ENCODE measurements at places on chromosomes 11 and 22.

DNA sequence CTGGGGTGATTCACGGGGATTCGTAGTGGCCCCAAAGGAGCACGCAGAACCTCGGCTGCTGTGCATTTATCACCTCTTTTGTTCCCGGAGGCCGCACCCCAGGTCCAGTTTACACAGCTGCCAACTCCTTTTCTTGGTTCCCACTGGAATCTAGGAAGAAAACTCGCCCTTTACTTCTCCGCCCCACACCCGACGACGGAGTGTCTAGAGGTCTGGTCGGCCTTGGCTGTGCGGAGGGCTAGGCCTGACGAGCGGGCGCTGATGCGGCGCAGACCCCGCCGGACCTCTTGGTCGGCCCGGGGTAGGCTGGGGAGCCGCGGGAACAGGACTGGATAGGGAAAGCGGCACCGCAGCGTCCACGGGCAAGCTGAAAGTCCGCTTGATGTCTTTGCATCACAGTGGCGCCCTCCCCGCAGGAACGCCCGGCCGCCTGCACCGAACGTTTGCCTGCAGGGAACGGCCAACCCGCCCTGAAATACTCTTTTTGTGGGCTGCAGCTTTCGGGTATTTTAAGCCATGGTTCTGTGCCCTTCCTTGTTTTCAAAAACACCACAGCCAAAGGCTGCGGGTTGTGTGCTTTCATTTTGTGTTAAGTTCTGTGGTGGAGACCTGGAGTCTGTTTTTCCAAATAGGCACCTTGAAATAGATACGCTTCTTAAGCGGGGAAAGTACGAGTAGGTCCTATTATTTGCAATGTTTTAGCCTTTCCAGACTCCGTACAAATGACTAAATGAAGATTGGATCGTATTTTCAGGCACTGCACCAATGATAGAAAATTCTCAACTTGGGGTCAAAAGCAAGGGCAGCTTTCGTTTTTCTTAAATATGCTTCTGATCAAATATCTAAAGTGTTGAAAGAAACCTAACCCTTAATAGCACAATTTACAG is 829 bp upstream of the ZBED5 start:
- DNase-seq, result peak; percentile 77

- no peak for DNase-seq
Measured at GRCh38 chr11:11982975-11983374, 25.5 kb downstream of the DKK3 start.

- DNase-seq, result no peak
Measured at GRCh38 chr11:30045921-30046577, 29.2 kb upstream of the KCNA4 start.

GRCh38 chr11:36354221-36355003 is 58.3 kb downstream of the PRR5L start:
- no peak for DNase-seq

- DNase-seq, result no peak
Measured at GRCh38 chr11:133677387-133677786, 145.1 kb upstream of the OPCML start.

- DNase-seq, result peak; percentile 90
Measured at GRCh38 chr11:119709638-119710346, 19.2 kb downstream of the NECTIN1 start.

DNA sequence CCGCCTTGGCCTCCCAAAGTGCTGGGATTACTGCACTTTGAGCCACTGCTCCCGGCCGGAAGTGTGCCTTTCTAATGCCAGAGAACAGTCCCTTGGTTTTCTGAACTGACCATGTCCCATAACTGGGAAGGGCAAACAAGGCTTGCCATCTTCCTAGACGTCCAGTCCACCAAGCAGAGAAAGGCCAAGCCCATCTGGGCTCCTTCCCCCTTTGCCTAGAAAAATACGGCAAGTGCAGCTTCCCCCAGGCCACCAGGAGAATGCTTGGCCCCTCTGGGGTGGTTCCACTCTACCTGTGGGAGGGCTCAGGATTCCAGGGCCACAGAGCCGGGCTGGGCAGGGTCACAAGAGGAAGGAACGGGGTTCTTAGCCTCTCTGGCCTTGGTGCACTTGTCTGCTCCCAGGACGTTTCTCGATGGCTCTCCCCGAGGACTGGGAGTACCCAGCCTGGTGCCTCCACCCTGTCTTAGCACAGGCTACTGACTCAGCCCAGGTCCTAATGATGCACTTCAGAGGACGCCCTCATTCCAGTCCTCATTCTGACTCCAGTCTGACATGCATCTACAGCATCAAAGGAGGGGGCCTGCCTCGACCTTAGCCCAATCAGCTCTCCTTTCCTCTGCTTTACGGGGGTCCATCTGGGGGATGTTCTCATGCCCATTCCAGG is 1.2 kb downstream of the USP2 start:
- no peak for DNase-seq

DNA sequence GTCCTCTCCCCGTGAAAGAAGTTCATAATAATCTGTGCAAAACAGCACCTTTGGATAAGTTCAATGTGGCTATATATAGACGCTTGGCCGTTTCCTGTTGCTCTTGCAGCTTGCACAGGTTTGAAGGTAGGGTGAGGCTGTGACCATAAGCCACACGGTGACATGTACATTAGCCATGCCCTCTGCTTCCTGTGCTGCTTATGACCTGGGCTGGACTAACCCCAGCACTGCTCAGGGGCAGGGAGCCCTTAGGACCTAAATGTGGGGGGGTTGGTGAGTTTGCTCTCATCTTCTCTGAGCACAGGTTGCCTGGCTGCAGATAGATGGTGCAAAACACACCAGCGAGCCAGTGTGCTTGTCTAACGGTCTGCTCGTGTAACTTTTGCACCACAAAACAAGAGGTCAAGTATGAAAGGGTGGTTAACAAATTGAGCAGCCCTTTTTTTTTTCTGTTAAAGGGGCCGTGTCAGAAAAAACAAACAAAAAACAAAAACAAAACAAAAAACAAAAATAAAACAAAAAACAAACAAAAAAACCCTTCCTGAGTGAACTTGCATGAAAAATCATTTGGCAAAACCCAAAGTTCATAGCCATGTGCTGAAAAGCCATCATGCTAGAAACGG is 37.3 kb downstream of the FLI1 start:
- DNase-seq, result no peak

- no peak for DNase-seq
Measured at GRCh38 chr22:48517039-48518030, 1310.3 kb downstream of the BRD1 start.

DNA sequence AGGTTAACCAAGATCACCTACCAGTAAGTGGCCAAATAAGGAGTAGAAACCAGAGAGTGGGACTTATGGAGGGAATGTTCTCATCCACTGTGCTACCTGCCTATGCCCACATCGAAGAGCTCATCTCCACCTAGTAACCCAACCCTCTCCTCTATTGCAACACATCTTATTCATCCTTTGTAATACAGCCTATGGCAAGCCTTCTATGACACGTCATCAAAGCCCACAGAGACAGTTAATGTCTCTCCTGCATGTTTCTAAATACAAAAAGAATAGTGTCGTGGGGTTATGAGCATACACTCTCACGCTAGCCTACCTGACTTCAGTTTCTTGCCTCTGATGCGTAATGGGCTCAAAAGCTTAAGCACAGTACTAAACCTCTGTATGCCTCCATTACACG is 1158.1 kb upstream of the TENM4 start:
- no peak for DNase-seq

DNA sequence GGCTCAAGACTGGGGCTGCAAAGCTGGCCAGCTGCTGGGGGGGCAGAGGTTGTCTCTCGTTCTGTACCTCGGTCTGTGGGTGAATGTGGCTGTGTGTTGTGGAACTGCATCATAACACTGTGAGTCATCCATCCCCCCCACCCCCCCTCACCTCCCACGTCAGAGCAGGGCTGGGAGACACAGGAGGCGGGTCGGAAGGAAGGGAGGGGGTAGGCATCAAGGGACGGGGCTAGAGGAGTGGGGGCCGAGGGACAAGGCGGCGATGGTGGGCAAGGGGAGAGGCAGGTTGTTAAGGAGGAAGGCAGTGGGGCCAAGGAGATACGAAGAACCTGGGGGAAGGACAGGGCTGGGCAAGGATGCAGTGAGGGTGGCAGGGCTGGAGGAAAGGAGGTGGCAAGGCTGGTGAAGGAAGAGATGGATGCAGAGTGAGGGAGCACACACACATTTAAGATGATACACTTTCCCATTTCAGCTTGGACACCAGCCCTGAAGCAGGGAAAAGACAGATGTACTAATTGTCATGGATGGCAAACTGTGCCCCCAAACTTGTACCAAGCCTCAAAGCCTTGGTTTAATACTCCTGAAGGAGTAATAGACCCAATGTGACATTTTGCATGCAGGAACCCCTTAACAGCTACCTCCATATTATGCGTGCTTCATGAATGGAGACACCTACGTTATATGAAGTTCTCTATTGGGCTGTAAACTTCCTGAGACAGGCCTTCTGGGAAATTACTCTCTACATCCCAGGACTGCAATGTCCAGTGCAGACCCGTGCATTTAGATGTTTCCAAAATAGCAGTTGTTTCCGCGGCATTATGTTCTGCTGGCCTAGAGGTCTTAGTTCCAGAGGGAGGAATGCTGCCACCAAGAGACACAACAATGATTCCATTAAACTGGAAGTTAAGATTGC is at the start of gene YPEL4:
Gene YPEL4, minus strand, starts transcription at position 87 of the 913 bp plus-strand sequence. CDS start 2,805 bp downstream, outside the sequence.
- DNase-seq, result peak; percentile 85

DNA sequence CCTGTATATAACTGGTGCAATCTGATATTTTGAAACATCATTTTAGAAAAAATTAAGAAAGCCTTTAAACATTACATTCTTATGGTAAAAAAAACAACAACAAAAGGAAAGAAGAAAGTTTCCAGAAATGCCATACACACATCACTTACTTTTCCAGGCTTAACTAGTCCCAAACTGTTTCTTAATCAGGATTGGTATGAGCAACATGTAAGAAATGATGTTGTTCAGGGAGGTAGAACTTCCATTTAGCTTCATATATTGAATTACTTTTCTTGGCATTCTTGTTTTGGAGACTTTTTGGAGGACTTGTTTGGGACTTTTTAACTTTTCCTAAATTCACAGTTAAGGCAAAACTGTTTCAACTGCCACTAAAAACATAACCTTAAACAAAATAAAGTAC is 791.5 kb downstream of the METTL15 start:
- no peak for DNase-seq

GRCh38 chr11:44036811-44037657 is 10.7 kb upstream of the ACCSL start:
- DNase-seq, result peak; percentile 85

DNA sequence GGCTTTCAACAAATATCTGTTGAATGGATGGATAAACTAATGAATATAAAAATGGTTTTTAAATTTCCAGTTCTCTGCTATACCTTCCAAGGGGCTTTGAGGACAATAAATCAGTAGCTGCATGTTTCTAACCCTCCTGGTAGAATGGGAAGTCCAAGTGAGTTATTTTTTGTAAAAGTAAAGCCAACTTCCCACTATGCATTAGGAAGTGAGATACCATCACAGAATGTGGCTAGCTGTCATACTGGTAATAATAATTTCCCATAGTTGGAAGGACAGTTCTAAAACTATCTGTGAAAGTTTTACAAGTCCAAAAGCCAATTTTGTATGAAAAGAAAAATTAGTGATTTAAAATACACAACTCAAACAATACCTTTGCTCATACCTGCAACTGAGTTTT is 50.0 kb downstream of the TMEM123 start:
- peak; percentile 36 for DNase-seq

GRCh38 chr11:12121517-12121916 is 11.1 kb downstream of the MICAL2 start:
- no peak for DNase-seq

DNA sequence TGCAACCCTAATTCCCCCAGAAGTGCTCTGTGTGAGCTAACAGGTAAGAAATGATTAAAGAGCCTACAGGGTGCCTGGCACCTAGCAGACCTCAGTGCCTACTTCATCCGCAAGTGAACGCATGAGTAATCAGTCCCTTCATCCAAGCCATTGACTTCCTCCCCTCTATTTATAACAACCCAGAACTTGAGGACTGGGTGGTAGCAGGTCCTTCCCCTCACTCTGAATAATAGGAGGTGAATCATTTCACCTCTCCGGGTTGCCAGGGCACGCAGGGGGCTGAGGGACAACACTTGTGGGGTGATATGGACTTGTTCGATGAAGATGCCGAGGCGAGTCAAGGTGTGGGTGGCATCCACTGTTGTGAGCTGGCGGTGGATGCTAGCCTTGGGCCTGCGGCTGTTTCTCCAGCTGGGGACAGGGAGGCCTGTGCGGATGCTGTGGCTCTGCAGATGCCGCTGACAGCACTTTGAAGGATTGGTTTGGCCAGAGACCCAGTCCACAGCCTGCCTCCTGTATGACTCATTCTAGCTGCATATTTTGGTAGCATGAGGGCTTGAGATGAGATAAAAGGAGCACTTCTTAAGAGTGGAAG is 11.7 kb upstream of the SORL1-AS1 start:
- peak; percentile 90 for DNase-seq

- DNase-seq, result peak; percentile 54
Measured at GRCh38 chr11:65663639-65664200, 1.0 kb upstream of the RELA start.

GRCh38 chr22:19067696-19068348 is 54.4 kb downstream of the DGCR2 start:
- DNase-seq, result no peak

GRCh38 chr11:10304495-10305261 is at the start of gene ADM:
TSS of gene ADM (plus strand) at chr11:10305073. CDS start at chr11:10305701, 628 bp downstream.
- peak; percentile 72 for DNase-seq

DNA sequence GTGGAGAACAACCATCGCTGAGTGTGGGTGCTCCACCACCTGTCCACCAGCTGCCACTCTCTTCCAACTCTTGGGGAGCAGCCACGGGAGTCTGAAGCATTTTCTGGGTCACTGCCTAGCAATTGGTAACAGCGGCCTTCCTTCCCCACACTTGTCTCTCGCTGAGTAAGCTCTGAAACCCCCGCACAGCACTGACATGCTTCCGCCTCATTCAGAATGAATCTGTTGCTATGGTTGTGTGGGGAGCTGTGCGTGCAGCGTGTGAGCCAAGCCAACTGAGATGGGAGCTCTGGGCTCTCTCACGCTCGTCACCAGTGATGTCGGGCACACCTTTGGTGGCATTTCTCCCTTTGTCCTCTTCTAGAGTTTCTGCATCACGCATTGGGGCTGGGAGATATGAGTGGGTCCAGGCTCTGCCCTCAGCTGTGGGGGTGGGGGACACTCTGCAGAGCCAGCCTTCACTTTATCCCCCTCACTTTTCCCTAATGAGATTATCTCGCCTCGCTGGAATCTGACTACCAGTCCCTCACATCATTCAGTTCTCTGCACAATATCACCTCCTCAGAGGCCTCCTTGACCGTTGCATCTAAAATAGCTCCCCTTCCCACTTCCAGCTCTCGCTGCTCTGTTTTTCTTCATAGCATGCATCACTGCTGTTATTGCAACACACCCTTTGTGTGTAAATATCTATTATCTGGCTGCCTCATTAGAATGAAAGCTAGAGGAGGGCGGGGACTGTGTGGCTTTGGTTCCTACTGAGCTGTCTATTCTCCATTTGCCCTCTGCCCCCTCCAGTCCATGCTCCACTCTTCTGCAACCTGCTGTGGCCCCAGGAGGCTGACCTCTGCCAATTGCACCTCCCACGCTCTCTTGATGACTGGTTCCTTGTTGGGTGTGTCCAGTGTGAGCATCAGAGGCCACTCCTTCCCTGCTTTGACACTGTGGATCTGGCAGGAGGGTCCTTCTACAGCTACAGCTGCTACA is 569.9 kb upstream of the CADM1 start:
- peak; percentile 4 for DNase-seq

DNA sequence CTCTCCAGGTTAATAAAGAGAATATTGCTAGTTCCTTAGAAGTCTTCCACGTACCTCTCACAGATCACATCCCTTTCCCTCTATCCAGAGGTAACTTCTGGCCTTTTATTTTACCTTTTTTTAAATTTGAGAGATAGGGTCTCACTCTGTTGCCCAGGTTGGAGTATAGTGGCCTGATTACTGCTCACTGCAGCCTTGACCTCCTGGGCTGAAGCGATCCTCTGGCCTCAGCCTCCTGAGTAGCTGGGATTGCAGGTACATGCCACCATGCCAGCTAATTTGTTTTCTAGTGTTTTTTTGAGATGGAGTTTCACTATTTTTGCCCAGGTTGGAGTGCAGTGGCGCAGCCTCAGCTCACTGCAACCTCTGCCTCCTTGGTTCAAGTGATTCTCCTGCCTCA is 24.4 kb downstream of the YAP1 start:
- DNase-seq, result no peak
